ENCODE measurements at places on chromosomes 5 and 9.

DNA sequence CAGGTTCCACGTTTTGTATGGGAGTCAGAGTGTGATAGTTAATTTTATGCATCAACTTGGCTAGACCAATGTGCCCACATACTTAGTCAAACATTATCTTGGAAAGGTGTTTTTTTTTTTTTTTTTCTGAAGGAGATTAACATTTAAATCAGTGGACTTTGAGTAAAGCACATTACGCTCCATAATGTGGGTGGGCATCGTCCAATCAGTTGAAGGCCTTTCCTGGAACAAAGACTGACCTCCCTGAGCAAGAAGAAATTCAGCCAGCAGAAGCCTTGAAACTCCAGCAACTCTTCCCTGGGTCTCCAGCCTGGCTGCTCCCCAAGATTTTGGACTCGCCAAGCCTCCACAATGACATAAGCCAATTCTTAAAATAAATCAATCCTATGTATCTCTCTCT is 711.4 kb downstream of the MTRR start:
- DNase-seq: no peak

GRCh38 chr5:133611357-133612248 is 738 bp downstream of the FSTL4 start:
- DNase-seq: no peak

DNA sequence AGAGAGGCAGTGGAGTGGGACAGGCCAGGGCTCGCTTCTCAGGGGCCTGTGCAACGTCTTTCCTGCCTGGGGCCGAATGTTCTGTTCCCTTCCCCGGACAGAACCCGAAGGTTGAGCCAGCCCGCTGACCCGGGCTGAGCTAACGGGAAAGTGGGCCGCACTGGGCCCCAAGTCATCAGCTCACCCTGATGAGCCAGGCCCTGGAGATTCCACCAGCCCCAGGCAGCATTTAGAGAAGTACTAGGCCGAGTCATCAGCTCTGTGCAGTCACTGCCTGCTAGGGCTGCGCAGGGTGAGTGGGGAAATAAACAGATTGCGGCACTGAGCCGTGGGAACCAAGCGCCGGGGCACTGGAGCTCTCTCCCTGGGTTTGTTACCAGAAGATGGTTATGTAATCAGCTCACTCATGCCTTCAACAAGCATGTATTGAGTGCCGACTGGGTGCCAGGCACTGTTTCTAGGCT is 29.1 kb upstream of the DUSP1 start:
- DNase-seq: peak; percentile 32

DNA sequence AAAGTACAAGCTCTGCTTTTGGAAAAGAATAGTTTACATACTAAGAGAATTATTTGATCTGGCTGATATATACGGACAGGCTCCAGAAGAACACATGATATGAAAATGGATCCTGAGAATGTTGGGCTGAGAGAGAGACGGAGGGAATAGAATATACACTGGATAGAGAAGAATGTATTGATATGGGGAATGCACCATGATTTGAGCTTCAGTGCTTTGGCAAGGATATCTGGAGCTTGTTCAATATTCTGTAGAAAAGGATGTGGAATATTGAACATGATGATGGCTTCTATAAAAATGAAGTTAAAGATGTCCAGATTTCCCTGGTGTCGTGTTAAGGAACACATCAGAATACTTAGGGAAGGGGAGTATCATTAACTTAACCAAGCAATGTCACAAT is 280.5 kb upstream of the VLDLR start:
- no peak for DNase-seq

DNA sequence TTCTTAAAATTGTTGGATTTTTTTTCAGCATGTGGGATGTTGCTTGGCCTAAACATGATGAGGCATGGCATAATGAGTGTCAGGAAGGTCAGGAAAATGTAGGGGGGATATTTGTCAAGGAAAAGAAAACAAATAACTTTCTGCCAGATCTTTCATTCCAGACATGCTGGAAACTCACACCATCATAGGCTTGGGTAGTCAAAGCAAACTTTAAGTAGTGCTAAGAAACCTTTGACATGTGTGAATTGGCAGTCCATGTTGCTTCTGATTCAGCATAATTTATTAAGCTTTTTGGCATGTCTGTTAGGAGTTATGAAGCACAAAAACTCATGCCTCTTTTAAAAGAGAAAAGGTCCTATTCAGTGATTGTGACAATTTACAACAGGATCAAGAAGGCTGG is 61.3 kb upstream of the MTAP start:
- no peak for DNase-seq

DNA sequence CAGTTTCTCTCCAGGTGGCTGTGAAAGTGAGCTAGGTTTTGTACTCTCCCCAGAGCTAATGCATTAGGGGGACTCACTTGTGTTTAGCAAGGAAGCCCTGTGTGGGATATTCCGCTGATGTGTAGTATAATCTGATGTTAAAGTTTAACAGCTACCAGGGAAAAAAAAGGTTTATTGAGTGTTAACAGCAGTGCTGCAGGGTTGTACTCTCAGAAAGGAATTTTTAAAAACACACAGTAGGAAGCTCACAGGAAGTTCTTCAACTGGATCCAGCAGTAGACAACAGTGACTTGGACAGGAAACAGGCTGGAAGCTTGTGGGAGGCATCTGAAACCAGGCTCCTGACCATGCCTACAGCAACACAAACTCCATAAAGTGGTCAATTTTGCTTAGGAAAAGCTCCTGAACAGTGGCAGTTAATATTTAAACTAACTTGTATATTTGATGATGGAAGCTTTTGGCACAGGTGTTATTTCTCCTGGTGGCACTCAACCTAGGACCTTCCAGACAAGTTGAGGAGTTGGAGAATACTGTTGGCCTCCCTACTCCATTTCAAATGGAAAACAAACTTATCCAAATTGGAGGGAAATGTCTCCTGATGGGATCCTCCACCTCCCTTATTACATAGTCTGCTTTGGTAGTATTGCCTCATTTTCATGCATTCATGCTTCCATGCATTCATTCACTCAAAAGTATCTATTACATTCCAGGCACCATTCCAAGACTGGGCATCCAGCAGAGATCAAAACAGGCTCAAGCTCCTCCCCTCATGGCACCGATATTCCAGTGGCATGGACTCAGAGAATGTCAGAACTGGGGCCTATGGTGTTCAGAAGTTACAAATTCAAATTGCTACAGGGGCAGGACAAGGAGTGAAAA is 54.7 kb downstream of the FOXD1 start:
- DNase-seq: no peak

DNA sequence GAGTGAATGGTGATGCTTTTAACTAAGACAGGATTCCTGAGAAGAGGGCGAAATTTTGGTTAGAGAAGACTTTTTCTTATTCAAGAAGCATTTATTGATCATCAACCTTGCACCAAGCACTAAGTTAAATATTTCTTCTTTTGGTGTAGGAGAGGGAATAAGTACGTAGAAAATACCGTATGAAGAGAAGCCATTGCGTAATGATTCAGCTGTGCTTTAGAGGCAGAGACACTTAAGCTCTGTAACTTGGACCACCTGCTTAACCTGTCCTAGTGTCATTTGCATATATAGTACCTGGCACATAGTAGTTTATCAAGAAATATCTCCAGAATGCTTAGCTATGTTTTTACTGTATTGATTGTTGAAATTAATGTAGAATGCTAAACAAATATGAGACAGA is 430.9 kb upstream of the ZNF608 start:
- DNase-seq: no peak

- DNase-seq: no peak
Observed at GRCh38 chr9:1978941-1979340, 36.2 kb upstream of the SMARCA2 start.

GRCh38 chr9:109016132-109016531 is 2.8 kb upstream of the CTNNAL1 start:
- no peak for DNase-seq

DNA sequence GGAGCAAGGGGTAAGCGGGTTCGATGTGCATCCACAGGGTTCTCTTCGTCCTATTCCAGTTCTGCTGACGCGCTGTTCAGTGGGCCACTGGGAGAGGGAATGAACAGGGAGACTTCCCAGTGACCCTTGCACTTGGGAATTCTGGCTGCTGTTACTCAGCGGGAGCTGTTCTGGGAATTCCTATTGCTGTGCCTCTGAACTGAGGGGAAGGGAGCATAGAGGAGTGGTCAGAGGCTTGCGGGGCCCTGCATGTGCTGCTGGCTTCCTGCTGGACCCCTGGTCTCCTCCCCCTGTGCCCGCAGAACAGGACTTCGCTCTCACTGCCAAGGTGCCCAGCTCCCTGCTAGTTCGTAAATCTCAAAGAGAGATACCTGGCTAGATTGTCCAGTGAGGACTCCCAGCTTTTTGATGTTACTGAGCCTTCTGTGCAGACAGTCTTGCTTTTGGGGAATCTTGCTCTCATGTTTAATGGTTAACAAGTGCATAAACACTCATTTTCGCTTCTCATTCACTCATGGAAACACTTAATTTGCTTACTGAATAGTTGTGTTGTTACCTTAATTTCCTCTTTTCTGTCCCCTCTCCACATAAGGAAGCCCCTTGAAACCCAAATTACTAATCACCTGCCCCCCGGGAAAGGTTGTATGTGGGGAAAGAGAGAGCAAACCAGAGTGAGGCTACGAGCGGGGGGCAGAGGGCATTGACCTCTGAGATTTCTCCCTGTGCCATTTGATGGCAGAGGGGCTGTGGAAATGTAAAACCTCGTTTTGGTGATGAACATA is 5.9 kb downstream of the TRIO start:
- no peak for DNase-seq

DNA sequence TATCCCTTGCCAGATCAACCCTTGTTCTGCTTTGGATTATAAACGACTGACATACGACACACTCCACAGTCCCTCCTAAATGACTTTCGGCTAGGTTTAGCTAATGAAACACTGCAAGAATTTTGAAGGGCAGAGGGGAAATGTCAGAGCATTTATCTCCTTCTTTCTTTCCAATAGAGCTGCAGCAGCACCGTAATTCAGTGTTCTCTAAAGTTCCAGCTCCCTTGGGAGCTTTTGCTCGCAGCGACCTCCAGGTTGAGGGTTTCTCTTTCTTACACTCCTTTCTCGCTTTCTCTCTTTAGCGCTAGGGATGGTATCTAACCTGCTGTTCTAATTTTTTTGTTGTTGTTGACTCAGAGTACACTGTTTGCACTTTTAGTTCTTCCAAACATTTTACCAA is 467.1 kb upstream of the ST8SIA4 start:
- DNase-seq: no peak

DNA sequence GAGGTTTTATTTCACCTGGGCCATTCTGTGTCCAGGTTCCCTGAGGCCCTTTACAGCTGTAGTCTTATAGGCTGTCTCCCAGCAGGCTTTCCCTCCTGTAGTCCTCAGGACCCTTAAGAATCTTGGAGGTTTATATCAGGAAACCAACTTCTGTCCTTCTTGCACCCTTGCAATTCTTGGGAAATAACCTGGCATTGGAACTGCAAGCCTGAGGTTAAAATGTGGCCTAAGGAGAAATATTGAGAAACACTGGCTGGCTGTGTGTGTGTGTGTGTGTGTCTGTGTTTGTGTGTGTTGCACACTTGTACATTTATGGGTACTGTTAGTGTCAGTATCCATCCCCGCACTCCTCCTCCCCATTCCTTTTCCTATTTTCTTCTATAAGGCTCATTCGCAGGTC is 168.9 kb downstream of the PAPPA start:
- no peak for DNase-seq
